PC-3 (cell line): ENCODE measurements at places on chromosomes 3 and 15. TPM values are rescaled to one million over a fixed set of nuclear protein-coding genes. Genes with fewer than 3 reads are reported as not detected.
A peak's percentile ranks its signal among the peaks of the same experiment; 100 is the strongest.

LARP6 gene
- 133 and 166 TPM in 2 replicates for total RNA-seq

EPHB3 gene
- 18.2 and 23.1 TPM in 2 replicates for total RNA-seq

RASGRF1 gene
- total RNA-seq: not detected in 2 replicates

TRIM59 gene
- total RNA-seq: 25.3 and 26.4 TPM in 2 replicates

P4HTM gene
- 44.5 and 50.1 TPM in 2 replicates for total RNA-seq

PLOD2 gene
- 76.1 and 84.8 TPM in 2 replicates for total RNA-seq

KLHL6 gene
- total RNA-seq: not detected in 2 replicates

ACOX2 gene
- total RNA-seq: 9.8 and 10.8 TPM in 2 replicates

GOLGA8T gene
- 0.15 TPM in 1 of 2 replicates, not detected in the other for total RNA-seq

HAPLN3 gene
- 1.0 and 1.1 TPM in 2 replicates for total RNA-seq

ZBTB11 gene
- 22.8 and 27.6 TPM in 2 replicates for total RNA-seq

HESX1 gene
- 3.9 TPM in 1 of 2 replicates, not detected in the other for total RNA-seq

GRCh38 chr3:147688868-147689267 lies 279.7 kb downstream of the ZIC1 start:
- no peak for DNase-seq

GRCh38 chr3:70065696-70066253 lies 66.2 kb downstream of the SAMMSON start:
- DNase-seq: peak; percentile 10

- no peak for DNase-seq
Observed at GRCh38 chr15:95656595-95656994, 673.9 kb upstream of the NR2F2 start.

- no peak for DNase-seq
Observed at GRCh38 chr15:46617507-46617906, 982.7 kb downstream of the SQOR start.

GRCh38 chr3:13025778-13026518 lies 47.3 kb downstream of the IQSEC1 start:
- DNase-seq: no peak

- DNase-seq: no peak
Observed at GRCh38 chr3:52472239-52473000, 17.0 kb downstream of the NISCH start.

GRCh38 chr3:12974819-12975218 lies 98.4 kb downstream of the IQSEC1 start:
- no peak for DNase-seq

DNA sequence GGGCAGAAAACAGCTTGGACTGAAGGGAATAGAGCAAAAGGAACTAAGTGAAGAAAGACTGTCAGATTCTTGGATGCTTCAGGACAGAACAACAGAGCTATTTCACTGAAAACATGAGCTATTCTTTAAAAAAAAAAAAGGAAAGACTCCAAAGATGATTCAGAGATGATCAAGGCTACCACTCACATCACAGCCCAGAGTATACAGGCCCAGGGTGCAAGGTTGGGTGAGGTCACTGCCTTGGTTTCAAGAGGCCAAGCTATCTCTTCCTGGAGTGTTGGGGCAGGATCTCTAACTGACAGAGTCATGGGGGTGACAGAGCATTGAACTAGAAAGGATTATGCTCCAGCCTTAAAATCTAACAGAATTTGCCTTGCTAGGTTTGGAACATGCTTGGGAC lies 118.1 kb downstream of the AGBL1 start:
- DNase-seq: no peak

DNA sequence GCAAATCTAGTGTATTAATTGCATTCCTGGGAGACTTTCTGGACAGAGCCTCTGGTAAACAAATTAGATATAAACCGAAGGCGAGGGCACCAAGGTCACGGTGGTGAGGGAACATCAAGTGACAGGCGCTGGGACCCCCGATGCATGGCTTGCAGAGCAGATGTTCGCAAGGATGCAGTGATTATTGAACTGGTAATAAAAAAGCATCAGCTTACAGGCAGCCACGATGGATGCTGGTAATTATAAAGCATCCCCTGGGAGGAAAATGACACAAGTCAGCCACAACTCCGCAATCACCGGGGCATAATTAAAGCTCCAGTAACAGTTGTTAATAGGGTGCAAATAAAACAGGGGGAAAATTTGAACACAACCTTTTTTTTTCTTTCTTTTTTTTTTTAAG lies 231.1 kb upstream of the DPH6 start:
- DNase-seq: no peak

DNA sequence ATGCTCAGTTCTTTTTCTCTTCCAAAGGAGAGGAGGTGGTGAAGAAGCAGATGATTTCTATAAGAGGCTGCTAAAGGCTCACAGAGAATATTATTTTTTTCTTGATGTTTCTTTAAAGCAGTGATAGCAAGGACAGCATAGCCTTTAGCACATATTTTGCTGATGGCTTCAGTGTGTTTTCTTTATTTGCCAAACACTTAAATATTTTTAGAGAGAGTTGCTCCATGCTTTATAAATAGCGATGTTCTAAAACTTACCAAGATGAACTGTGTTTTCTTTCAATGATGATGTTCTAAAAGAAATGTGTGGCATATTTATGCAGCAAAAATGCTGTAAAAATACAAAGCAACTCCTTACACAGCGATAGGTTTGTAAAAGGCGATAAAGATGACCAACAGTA lies 11.8 kb upstream of the KCNAB1 start:
- no peak for DNase-seq

DNA sequence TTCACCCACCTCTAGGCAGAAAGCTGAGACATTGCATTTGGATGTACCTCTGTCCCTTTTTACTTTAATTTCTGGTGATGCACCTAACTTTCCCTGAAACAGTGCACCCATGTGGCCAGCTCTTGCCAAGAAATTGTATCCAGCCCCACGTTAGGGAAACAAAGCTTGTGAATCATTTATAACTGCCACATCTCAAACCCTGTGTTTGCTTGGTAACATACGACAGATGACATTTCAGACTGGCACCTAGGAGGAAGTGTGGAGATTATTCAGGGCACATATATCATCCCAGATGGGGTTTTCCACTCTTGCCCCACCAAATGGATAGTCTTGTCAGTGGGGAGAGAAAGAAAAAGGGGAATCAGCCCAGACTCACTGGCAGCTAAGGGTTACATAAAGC lies 2.1 kb downstream of the CYB561D2 start:
- DNase-seq: peak; percentile 80

- peak; percentile 97 for DNase-seq
Observed at GRCh38 chr3:28050885-28051284, 190.5 kb upstream of the CMC1 start.

DNA sequence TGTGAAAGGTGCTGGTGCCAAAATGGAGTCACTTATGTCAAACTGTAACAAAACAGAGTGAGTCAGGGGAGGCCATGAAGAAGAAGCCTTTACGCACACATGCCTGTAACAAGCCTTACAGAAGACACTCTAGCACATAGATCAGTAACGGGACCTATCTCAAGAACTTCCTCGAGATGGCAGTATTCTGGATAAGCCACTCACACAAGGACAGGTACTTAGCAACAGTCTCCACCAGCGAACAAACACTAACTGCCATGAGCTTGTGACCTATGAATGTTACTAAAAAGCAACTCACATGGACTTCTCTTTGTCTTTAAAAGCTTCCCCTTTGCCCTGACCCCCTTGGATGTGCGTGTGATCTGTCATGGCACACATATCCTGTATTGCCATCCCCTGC lies 235.1 kb downstream of the CD47 start:
- DNase-seq: peak; percentile 64

- no peak for DNase-seq
Observed at GRCh38 chr3:169213956-169214355, 449.6 kb downstream of the MECOM start.

DNA sequence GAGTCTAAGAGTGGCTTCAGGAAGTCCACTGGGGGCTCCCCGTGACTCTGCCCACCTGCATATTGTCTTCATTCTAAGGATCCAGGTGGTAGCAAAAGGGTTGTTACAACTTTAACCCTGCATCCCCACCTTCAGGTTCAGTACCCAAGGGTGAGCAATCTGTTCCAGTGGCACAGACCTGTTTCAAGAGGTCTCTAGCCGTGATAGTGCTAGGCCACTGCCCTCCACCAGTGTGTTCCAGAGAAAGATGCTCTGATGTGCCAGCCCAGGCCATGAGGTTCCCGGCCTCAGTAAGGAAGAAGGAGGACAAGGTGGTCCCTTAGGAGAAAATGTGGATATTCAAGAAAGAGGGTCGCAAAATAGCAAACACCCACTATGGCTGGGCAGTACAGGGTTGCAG lies 87.0 kb downstream of the IGF1R start:
- no peak for DNase-seq

DNA sequence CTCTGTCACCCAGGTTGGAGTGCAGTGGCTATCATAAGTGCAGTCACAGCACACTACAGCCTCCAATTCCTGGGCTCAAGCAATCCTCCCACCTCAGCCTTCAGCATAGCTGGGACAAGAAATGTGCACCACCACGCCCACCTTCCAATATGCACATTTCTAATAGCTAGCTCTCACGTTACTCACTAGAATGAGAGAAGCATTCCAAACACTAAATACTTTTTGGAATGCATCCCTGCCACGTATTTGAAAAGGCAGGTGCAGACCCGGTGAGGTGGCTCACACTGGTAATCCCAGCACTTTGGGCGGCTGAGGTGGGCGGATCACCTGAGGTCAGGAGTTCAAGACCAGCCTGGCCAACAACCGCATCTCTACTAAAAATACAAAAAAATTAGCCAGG lies 7.6 kb upstream of the TCF12 start:
- DNase-seq: no peak

DNA sequence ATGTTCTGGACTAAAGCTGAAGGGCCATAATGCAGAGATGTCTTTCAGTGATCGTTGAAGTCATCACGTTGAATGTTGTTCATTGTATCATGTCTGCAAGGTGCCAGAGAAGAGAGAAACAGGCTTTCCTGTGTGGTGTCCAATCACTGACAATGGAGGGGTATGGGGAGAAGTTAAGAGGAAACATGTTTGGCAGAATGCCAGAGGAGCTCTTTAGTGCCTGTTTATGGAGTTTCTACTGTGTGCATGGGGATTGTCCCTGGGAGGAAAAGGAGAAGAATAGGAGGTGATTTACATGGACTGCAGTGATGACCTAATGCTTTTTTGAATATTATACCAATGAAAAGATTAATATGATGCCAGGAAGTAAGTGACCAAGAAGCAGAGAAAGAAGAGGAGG lies 11.7 kb downstream of the SCAANT1 start:
- no peak for DNase-seq

DNA sequence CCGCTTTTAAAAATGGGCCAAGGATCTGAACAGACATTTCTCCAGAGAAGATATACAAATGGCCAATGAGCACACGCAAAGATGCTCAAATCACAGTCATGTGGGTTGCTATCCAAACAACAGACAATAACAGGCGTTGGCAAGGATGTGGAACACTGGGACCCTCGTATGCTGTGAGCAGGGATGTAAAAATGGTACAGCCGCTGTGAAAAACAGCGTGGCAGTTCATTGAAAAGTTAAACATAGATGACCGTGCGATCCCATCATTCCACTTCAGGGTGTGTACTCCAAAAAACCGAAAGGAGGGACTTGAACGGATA lies 6.7 kb upstream of the LRRC15 start:
- DNase-seq: no peak

DNA sequence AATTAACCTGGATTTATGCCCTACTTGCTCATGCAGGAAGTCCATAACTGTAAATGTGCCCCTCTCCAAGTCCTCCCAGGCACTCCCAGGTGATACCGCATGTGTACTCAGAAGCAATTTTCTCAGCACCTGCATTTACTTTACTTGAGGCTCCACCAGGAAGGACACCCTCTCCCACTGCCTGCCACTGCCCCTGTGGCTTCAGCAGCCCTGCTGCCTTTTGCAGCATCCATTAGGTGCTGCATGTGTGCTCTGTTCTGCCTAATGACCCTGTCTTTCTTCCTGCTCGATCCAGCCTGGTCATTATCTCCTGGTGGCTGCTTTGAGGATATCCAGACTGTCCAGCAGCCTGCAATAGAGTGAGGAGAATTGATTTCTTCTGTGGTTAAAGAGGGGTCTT lies 107.6 kb upstream of the SEMA6D start:
- DNase-seq: no peak

GRCh38 chr15:64611085-64611725 lies 150.8 kb downstream of the ZNF609 start:
- peak; percentile 34 for DNase-seq

DNA sequence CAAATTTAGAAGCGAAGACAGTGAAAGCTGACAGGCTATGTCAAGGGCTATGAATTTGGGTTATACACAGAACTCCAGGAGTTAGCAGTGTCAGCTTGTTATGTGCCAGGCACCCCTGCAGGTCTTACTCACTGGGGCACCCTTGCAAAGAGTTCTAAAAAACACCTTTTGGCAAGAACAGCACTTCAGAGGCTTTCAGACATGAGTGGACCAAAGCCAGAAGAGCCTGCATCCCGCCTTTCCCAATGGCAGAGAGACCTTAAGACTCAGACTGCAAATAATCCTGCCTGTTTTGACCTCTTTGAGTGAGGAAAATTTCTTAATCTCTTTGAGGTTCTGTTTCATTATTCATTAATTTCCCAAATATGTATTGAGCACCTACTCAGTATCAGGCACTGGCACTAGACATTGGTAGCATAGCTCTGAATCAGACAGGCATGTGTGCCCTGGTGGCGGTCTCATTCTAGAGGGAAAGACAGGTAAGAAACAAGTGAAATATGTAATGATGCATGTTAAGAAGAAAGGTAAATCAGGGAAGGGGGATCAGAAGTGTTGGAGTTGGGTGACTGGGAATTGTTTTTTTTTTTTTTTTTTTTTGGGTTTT lies 280.0 kb downstream of the KBTBD8 start:
- DNase-seq: no peak

GRCh38 chr3:10495003-10495402 lies 10.4 kb downstream of the ATP2B2 start:
- DNase-seq: peak; percentile 63

GRCh38 chr3:156233876-156234275 lies 113.5 kb downstream of the KCNAB1 start:
- no peak for DNase-seq

- peak; percentile 22 for DNase-seq
Observed at GRCh38 chr3:23096041-23096440, 107.1 kb upstream of the UBE2E2 start.

- DNase-seq: no peak
Observed at GRCh38 chr3:30518872-30519271, 87.5 kb upstream of the TGFBR2 start.

DNA sequence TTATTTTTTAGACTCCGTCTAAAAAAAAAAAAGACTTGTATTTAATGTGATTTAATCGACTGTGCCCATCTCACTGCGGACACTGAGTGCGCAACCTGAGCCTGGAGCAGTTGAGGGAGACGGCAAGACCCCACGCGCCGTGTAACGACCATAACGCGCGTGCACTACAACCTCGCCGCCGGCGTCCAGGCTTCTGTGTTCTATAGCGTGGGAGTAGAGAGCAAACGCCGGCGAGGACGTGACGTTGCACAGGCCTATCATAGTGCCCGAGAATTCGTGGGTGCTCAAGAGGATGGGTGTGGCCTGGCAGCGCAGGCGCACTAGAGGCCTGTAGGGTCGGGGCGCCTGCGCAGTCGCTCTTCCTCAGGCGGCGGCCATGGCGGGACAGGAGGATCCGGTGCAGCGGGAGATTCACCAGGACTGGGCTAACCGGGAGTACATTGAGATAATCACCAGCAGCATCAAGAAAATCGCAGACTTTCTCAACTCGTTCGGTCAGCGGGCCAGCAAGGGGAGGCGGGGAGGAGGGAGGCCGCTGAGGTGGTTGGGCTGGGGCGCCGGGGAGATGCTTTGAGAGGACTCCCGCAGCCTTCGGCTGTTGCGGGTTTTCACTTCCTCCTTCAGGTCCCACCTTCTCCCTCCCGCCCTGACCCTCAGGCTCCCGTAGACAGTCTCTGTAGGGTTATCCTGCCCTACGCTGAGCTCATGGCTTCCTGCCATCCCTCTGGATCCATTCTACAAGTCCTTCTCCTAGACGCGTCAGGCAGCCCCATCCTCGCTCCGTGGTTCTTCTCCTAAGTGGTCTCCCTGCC lies at the start of gene BRK1:
Gene BRK1, plus strand, starts transcription at position 350 of the 812 bp plus-strand sequence. Its CDS starts 27 bp downstream, at position 377.
- peak; percentile 98 for DNase-seq
